Stimulated activated CD8-positive, alpha-beta memory T cell treated with anti-CD3 and anti-CD28 coated beads, Interleukin-15, amount 100 ng/mL, for 4 hours (primary cell): ENCODE measurements at places on chromosomes 13 and 19.

- no peak for DNase-seq
Measured at GRCh38 chr13:20387441-20387971, 138.2 kb downstream of the CRYL1 start.

GRCh38 chr13:111962431-111962891 lies 104.5 kb upstream of the SOX1 start:
- DNase-seq = no peak

DNA sequence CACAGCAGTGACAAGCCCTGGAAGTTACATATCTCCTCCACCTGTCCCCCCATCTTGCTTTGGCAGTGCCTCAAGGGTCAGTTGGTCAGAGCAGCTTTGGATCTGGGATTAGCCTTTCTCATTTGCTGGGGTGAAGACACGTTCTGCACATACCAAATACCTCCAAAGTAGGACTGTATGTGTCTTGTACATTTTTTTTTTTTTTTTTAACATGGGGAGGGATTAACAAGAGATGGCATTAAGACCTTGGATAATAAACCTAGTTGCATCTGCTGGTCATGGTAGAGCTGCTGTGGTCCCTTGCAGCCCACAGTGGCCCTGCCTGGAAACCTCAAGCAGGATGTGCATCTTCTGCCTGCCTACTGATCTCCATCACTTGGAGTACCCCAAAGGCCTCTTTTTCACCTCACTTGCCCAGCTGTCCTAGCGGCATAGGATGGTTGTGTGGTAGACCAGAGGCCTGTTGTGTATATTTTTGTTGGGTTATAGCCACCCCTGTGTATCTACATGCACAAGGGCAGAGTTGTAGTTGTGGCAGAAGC lies 2.5 kb downstream of the RPS19 start:
- no peak for DNase-seq

- DNase-seq = no peak
Measured at GRCh38 chr13:24802074-24802473, 38.1 kb downstream of the RNF17 start.

DNA sequence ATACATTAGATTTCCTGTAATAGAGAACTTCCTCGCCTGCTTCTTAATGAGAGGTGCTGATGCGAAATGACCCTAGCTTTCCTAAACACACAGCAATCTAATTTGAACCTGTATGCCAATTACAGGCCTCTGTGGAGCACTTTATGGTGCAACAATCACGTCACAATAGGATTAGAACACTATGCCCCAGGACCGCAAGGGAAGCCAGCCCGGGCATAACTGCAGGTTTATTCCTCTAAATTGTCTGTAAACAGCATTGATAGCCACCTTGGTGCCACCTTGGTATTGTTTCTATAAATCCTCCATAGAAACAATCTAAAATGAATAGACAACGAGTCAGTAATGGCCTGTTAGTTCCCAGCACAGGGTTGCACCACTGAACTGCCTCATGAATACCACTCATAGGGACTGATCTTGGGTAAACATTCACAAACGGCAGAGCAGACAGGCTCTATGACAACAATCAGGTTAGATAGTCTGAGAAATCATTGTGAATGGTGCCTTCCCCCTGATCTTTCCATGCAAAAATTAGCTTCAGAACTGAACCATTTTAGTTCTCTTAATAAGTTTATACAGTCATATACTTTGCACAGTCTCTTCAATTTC lies 182.5 kb upstream of the OBI1 start:
- no peak for DNase-seq

DNA sequence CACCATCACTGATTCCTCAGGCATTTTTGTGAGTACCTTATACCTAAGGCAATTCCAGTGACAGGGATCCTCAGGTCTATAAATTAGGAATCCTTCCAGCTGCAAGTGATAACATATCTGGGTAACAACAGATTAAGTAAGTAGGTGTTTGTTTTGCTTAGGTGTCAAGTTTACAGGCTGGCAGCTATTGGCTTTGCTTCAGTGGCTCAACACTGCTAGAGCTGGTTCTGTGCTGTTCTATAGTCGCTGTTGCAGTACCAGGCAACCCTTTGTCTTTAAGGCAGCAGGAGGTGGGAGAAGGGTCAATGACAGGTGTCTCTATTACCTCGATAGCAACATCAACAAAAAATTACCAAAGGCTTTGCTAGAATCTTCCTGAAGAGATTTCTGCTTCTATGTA lies 27.0 kb downstream of the SLC10A2 start:
- DNase-seq = no peak

DNA sequence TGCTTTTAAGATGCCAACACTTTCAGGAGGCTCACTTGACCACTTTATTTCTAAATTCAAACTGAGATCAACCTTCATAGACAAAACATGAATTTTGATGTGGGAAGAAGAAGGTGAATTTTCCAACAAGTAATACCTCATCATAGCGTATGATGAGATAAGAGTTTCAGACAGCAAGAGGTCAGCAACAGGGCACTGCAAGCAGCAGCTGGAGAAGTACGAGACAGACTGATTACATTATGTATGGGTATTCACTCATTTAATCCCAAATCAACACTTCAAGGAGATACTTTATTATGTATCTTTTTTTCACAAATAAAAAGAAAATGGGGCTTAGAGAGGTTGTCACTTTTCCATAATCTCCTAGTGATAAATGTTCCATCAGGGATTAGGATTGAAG lies 389.8 kb downstream of the TBC1D4 start:
- no peak for DNase-seq

DNA sequence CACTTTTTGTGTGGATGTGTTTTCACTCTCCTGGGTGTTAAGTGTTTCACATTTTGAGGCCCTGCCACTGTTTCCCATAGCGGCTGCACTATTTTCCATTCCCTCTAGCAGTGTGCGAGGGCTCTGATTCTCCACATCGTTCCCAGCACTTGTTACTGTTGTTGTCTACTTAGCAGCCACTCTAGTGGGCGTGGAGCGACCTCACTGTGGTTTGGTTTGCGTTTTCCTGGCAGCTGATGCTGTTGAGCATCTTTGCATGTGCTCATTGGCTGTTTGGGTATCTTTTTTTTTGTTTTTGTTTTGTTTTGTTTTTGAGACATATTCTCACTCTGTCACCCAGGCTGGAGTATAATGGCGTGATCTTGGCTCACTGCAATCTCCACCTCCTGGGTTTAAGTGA lies 14.4 kb downstream of the NAXD start:
- DNase-seq = no peak

DNA sequence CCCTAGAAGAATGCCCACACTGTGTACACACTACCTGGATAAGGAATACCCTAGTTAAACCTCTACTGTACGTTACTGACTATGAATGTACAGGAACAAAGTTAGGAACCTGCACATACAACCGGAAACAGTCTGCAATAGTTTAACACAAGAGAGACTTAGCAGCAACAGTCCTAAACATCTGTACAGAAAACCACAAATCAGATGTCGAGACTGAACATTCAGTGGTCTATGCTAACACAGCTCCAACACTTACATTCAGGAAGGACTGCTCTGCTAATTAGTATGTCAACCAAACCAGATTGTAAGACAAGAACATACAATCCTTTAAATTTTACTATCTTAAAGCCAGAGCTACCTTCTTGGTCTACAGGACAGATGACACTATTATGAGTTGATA lies 104.9 kb downstream of the ZNF429 start:
- no peak for DNase-seq

DNA sequence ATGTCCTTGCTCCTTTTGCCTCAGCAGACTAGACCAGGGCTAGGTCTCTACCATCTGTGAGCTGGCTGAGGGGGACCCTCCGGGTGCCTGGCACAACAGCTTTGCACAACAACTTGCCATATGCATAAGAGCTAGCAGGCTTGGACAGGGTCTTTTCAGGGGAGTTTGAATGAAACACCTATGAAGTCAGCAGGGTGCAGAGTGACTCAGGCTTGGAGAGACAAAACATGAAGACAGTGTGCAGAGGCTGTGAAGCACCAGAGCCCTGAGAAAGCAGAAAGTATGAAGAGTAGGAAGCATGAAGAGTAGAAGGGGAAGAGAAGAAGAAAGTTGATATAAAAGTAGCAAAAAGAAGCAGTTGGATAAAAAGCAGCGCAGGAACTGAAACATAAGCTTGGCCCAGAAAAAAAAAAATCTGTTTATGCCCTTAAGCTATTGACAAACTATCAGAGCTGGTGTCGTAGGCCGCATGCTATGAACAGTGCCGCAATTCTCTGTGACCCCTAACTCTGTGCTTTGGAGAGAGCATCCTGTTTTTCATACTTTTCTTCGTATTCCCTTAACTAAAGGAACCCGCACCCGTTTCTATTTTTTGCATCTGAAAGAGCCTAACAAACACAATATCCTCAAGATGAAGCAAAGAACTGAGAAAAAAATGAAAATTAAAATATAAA lies 52.7 kb upstream of the FAM216B start:
- DNase-seq = no peak

- DNase-seq = no peak
Measured at GRCh38 chr13:94704377-94705080, 7.8 kb downstream of the SOX21 start.

DNA sequence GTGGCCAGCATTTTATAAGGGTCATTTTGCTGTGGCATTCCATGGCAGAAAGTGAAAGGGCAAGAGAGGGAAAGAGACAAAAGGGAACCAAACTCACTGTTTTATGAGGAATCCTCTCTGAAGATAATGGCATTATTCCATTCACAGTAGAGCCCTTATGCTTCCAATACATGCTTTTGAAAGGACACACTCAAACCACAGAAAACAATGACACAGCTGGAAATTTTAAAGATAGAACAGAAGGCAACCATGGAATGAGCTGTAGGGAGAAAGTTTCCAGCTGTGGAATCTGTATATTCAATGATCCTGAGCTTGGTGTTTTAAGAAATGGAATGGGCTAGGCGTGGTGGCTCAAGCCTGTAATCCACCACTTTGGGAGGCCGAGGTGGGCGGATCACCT lies 677.4 kb downstream of the SLITRK1 start:
- DNase-seq = no peak

DNA sequence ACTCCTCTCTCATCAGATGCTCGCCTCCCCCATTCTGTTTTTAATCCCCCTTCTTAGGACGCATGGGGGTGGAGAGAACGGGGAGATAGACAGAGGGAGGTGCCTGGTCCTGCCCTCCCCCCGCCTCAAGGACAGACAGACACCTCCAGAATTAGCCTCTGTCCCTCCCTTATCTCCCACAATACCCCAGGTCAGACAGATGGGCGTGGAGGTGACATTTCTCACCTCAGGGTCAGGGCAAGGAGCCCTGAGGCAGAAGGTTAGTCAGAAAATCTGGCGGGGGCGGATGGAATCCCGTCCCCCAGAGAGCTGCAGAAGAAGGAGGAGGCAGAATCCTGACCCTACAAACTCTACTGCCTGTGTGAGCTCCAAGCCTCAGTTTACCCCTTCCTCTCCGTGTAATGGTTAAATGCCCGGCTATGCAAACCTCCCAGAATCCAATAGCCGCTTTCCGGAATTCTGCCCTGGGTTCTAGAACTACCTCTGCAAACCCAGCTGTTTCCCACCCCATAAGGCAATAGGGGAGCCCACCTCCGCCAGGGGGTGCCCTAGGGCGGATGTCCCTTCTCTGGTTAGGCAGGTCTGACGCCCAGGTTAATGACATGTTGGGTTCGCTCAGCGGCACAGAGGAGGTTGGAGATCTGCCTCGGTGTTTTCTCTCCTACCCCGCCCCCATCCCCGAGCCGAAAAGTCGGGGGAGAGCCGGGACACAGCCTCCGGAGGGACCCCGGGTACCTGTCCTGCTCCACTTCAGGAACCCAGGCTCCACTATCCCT lies 900 bp downstream of the PPP1R13L start:
- DNase-seq = peak; percentile 43

GRCh38 chr13:35957996-35958395 lies 173.2 kb downstream of the DCLK1 start:
- no peak for DNase-seq

DNA sequence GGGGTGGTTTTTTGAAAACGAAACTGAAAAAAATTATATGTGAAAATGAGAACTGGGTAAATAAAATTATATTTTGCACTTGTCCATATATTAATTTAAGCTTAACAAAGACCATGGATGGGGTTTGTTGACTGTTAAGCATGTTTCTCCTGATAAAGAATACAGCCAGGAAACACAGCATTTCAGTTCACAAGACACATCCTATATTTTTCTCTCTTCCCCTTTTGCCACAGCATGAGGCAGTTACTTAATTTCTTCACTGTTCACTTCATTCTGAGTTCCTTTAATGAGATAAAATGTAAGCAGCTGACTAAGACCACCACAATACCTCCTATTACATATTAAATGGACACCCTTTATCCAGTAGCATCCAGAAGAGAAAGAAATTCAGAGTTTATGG lies 64.0 kb downstream of the RXFP2 start:
- DNase-seq = no peak

DNA sequence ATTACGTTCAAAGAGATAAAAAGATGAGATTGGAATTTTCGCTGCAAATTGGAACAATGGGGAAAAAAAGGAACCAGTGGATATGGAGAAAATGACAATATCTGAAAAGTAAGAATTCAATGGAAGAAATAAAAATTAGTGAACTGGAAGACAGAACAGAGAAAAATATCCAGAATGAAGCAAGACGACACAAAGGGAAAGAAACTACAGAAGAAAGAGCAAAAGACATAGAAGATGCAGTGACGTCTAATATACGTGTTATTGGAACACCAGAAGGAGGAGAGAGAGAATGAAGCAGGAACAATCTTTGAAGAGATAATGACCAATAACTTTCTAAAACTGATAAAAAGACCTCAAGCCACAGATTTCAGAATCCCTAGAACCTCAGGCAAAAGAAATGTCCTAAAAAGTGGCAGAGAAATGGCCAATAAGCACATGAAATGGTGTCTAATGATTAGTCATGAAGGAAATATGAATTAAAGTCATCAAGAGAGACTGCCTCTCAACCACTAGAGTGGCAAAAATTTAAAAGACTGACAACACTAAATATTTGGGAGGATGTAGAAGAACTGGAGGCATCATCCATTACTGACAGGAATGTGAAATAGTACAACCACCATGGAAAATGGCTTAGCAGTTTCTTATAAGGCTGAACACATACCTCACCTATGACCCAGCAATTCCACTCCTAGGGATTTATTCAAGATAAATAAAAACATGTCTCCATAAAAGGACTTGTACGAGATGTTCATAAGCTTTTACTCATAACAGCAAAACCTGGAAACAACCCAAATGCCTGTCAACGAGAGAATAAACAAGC lies 56.5 kb downstream of the GADD45B start:
- DNase-seq = no peak

DNA sequence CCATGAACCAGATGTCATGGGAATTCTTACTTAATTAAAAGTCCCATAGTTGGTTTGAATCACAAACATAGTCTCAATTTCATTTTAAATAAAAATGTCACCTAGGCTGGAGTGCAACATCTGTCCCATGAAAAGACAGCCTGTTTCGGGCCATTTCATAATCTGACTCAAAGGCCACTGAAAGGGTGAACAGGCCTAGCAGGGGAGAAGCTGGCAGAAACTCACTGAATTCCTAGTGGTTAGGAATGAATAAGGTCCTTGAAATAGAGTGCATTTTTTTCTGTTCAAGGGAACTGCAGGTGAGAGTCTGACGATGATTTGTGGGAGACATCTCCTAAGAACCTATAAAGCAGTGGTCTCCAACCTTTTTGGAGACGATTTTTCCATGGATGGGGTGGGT lies 44.0 kb upstream of the PCCA start:
- DNase-seq = no peak
